ENCODE measurements at places on chromosomes 4 and X. TPM values are rescaled to one million over a fixed set of nuclear protein-coding genes. Genes with fewer than 3 reads are reported as not detected.

Gene CLNK
- not detected for total RNA-seq

Gene TRMT2B
- 11.3 TPM for total RNA-seq

Gene CTAG1B
- not detected for total RNA-seq

Gene PNMA6F
- not detected for total RNA-seq

Gene UGT2B15
- total RNA-seq, result not detected

Gene HPRT1
- total RNA-seq, result 7.7 TPM

Gene GLRA3
- not detected for total RNA-seq

Gene SATL1
- total RNA-seq, result not detected

Gene NAP1L5
- total RNA-seq, result 13.6 TPM

GRCh38 chr4:31089815-31090214 lies 369.6 kb downstream of the PCDH7 start:
- no peak for ATAC-seq

DNA sequence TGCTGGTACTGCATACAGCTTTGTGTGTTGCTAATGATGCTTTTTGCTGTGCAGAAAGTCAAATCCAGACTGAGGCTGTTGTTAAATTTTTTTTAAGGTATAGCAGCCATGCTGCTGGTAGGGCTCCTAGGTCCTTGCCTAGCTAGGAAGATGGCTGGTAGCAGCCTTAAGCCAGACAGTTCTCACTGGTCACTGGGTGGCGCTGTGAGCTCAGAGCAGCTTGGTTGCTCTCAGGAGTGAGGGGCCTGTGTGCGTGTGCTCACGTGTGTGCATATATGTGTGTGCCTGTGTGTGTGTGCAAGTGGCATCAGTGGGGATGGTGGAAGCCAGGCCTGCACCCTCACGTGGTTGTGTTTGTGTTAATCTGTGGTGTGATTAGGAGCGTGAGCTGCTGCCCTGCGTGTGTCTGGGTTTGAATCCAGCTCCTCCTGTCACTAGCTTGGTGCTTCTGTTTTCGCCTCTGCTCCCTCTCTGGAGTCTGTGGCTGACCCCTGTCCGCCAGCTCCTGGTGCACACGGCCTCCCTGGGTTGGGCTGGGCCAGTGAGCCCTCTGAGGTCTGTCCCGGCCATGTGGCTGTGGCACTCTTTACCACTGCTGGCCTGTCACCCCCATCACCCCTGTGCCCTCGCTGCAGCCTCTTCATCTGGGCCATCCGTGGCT lies 46.1 kb downstream of the SORCS2 start:
- ATAC-seq, result no peak

DNA sequence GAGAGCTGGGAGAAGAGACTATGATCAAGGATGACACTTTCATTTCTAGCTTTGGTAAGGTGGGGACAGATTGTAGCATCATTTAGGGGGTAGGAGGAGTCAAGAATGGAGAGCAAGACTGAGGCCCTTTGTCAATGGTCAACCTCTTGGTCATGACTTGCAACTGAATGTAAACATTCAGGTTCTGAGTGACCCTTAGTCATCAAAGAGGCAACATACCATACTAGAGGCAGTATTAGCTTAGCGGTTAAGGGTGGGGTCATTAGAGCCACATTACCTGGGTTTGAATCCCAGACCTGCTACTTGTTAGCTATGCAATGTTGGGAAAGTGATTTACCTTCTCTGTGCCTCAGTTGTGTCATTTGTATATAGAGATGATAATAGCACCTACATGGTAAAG lies 76.5 kb downstream of the MED28 start:
- ATAC-seq, result no peak

DNA sequence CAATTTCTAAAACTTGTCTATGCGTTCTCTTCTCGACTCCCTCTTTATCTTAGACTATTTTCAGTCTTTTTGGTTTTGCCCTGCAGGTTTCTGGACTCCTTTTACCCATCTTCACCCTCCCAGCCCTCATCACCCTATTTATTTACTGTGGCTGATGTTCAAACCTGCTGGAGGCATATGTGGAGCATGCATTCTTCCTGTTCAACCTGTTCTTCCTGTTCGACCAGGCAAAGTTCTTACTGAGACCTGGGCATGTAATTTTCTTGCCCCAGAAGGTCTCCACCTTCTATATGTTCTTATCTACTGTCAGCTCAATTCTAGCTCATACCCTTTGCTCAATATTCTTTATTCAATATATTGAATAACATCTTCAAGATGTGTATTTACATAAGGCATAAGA lies 69.4 kb upstream of the AGA start:
- ATAC-seq, result no peak

- ATAC-seq, result no peak
Measured at GRCh38 chr4:186854256-186854655, 130.6 kb upstream of the FAT1 start.

- ATAC-seq, result no peak
Measured at GRCh38 chrX:41707218-41707617, 16.8 kb upstream of the GPR82 start.

DNA sequence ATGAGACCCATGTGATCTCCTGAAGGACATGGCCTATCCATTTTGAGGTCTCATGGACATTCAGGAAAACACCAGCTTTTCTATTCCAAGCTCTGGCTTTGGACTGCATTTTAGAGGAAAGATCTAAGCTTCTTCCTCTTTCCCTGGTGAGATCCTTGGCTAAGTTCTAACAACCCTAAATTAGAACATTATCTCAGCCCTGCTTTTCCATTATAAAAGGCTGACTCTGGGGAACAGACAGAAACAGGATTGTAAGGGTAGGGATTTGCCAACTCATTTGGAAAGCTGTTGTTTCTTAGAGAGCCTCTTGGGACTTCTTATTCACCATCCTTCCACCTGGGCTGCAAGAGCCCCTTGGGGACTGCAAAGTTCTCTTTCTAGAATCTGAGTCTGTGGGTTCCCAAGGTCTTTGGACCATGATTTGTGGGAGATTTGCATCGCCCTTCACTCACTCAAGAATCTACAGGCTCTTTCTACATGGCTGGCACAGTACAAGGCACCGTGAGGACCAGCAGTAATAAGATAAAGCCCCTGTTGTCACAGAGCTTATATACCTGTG lies 146.9 kb downstream of the FNIP2 start:
- ATAC-seq, result no peak

GRCh38 chrX:74295101-74295500 lies 8.9 kb upstream of the ZCCHC13 start:
- no peak for ATAC-seq

DNA sequence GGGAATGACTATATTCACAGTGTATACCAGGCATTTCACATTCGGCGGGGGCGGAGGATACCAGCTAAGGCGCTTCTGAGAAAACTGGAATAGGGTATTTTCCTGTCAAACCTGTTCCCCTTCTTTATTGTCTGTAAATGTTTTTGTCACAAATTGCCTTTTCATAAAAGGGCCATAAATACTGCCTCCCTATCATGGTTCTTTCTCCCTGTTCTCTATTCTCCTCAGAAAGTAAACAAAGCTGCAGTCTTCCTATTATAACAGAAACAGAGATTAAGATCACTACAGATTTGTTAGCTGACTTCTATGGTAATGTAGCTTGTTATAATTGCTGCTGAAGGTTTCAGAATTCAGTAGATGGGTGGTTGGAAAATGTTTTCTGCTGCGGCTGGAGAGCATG lies 32.2 kb downstream of the MID2 start:
- no peak for ATAC-seq

DNA sequence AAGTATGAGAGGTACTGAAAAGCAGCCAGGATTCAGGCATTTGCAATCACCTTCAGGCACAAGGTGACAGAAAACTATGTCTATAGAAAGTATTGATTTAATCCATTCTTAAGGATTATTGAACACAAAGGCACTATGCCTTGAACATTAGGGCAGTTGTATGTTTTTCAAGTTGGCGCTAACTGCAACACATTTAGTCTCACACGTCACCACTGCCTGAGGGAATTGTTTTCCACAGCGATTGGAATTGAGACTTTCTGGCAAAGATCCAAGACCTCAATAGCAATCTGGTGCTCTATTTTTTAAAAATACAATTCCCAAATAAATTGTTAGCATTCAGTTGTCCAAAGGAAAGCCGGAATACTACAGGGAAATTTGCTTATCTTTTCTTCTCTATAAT lies 52.7 kb upstream of the FTHL17 start:
- no peak for ATAC-seq

DNA sequence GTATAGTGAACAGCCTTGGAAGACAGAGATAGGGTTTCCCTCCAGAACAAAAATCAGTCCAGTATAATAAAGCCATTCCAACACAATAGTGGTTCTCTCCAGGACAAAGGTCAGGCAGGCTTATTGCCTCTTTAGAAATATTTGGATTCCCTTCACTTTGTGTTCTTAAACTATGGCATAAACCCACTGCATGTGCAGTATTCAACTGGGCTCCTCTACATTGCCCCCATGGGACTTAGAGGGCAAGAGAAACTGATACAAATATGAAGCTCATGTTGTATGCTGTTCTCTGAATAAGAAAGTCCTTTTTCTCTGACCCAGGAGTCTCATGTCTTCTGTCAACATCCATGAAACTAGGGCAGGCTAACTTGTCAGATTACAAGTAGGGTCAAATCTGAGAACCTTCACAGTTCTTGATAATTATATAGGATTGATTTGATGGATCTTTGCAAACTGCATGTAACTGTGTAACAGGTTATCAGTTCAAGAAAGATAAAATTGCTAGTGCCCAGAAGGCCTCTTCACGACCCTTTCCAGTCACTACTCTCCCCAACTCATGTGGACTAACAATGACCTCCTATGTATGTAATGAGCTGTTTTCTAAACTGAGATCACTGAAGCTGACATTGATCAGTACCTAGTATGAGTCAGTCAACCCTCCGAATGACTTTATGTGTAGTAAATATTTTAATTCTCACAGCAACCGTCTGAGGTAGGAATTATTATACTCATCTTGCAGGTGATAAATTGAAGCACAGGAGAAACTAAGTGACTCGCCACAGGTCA lies 31.9 kb upstream of the FAM9C start:
- ATAC-seq, result no peak

GRCh38 chrX:63128509-63128908 lies 222.6 kb downstream of the SPIN4 start:
- no peak for ATAC-seq

- no peak for ATAC-seq
Measured at GRCh38 chrX:25389266-25389665, 373.5 kb upstream of the ARX start.

DNA sequence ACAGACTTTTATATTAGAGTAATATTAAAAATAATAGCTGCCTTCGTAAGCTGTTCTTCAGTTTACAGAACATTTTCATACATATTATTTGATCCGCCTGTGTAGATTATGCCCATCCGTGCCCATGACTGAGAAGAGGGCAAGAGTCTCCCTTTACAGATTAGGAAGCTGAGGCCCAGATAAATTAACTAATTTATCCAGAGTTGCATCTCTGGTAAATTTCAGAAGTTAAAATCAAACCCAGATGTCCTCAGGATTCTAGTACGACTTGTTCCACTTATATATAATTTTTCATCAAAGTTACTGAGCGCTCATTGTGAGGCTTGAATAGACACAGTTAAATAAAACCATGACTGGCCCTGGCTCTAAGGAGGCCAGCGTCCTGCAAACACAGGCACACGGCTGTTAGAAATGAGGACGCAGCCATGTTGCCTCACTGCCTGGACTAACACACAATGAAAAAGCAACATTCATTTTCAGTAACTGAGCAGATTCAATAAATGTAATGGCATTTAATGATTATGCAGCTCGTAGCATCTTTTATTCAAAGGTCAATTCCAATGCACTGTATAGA lies 148.0 kb downstream of the TENM3 start:
- no peak for ATAC-seq

DNA sequence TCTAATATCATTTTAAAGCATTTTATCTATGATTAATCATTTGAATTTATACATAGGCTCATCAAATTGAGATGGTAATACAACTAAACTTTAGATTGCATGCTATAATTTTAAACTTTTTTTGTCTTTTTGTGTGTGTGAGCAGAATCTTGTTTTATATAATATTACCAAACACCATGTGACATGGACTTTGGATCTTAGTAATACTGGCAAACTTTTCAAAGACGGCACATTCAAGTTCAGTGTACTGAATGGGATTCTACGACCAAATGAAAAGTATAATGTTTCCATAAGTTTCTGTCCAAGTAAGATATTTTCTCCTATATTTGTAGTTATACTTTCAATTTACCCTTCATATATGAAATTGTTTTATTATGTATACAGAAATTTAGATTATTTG lies 116.0 kb downstream of the CFAP47 start:
- ATAC-seq, result no peak

GRCh38 chrX:10352536-10352935 lies 195.8 kb downstream of the CLCN4 start:
- no peak for ATAC-seq

GRCh38 chrX:153903238-153903980 lies 1.1 kb upstream of the AVPR2 start:
- peak; percentile 31 for ATAC-seq

- no peak for ATAC-seq
Measured at GRCh38 chr4:158895797-158896576, 127.2 kb downstream of the FNIP2 start.

DNA sequence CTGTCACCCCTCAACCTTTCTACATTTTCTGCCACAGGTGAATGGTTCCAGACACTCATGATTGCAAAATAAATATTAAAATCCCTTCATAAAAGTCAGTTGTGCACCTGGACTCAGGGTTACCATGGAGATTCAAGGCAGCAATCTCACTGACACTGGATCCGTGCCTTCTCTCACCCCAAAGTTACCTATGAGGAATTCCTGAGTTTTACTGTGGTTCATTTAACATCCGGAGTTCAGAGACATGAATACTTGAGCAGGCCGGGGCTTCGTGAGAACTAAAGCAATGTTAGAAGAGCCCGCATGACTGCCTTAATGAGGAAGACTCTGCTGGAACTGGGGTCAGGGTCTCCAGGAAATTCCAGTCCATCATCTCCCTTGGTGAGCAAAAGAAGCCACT lies 12.5 kb upstream of the CLNK start:
- no peak for ATAC-seq

DNA sequence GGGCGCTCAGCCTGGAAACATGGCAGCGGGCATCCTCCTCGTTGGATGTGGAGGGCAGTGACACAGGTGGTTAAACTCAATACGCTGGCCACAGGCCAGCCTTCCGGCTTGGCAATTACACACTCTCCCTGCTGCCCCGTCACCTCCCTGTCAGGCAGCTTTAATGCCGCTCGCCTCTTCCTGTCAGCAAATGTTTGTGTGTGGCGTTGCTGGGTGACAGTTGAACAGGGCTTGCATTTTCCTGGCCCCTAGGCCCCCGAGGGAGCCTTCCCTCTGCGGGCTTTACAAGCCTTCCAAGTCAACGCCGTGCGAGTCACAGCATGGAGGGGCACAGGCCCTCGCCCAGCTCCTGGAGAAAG lies 620.0 kb downstream of the BCOR start:
- no peak for ATAC-seq

Data from gastroesophageal sphincter (tissue), 4 donors.